Activated CD4-positive, alpha-beta T cell treated with anti-CD3 and anti-CD28 coated beads for 4 hours (primary cell): ENCODE measurements at places on chromosomes 11 and 22.
A peak's percentile ranks its signal among the peaks of the same experiment; 100 is the strongest.

- DNase-seq = no peak
These were observed 118.8 kb upstream of the VPREB1 start for GRCh38 chr22:22125579-22126468.

DNA sequence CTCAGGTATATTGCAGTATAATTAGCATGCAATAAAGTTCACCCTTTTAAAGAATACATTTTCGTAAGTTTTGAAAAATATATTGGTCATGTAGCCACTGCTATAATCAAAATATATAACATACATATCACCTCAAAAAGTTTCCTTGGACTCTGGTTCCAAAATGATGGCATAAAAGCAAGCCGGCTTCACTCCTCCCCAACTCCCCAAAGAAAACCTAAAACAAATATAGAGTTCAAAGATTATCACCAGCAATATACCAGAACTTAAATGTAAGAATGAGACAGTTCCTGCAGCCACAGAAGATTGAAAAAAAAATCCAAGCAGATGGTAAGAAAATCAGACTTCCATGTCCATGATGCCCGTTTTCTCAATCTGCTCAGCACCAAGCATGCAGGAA, 104.3 kb downstream of the APIP start:
- DNase-seq = no peak

- no peak for DNase-seq
These were observed 30.1 kb upstream of the PARVB start for GRCh38 chr22:43994006-43994405.

- peak; percentile 50 for DNase-seq
These were observed 60.5 kb downstream of the BCR start for GRCh38 chr22:23240639-23241389.

DNA sequence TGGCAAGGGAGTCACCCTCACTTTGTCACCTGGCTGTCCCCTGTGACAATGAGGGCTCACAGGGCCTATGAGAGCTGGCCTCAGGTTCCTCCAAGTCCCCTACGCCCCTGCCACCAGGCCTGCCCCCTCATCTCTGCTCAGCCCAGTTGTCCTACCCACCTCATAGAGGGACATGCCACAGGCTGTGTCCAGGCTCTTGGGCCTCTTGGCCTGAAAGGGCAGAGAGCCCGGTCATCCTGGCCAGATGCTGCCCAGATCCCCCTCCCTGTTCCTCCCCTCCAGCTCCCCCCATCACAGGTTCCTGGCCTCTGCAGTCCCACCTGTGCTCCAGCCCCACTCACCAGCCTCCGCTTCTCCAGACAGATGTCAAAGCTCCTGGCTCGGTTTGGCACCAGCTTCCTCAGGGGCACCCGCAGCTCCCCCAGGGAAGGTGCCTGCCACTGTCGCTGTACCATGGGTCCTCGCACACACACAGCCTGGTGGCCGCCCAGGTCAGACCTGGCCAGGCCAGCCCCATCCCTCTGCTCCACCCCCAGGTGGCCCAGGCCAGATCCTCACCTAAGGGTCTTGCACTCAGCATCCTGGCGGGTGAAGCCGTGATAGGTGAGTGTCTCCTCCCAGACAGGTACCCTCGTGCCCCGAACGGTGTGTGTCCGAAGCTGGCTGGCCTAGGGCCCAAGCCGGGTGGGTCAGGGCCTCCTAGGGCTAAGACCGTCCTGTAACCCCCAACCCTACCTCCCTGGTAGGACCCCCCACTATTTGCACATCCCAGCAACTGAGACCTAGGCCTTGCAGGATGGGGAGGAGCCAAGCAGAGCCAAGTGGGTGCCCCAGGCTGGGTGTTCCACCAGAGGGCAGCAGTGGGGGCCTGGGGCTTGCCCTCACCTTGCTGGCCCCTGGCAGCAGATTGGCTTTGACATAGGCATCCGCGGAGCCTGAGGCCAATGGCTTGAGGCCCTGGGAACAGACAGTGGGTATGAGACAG, 8.3 kb downstream of the NDUFV1 start:
- peak; percentile 41 for DNase-seq

- DNase-seq = no peak
These were observed 21.8 kb downstream of the RTN4RL2 start for GRCh38 chr11:57481915-57482781.

DNA sequence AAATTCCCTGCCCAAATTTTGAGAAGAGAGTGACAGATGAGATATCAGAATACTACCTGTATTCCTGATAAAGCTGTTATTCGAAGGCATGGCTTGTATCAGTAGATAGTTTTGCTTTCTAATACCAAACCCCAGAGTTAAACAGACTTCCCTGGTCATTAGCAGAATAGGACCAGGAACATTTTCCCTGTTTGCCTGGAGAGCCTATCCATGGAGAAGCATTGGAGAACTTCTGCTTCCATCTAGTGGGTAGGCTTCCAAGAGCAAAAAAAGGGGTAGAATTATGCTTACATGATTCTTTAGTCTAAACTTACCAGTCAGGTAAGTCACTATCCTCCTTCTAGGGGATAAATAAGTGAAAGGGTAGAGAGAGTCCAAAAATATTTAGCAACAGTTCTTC, 14.2 kb downstream of the PDE3B start:
- DNase-seq = no peak

DNA sequence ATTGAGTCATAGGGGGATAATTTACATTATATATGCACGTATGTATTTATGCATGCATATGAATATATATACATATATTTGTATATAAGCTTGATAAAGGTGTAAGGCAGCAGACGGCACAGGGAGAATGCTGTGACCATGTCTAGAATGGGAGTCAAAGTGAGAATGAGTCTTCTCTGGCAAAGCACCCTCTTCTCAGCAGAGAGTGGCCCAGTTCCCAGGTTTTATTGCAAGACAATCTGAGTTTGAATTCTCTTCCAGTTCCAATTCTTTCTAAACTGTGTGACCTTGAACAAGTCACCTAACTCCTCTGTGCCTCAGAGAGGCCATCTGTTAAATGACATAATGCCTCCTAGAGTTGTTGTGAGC, 13.8 kb downstream of the EHF start:
- no peak for DNase-seq

- DNase-seq = no peak
These were observed 259.0 kb downstream of the MN1 start for GRCh38 chr22:27542602-27543001.

DNA sequence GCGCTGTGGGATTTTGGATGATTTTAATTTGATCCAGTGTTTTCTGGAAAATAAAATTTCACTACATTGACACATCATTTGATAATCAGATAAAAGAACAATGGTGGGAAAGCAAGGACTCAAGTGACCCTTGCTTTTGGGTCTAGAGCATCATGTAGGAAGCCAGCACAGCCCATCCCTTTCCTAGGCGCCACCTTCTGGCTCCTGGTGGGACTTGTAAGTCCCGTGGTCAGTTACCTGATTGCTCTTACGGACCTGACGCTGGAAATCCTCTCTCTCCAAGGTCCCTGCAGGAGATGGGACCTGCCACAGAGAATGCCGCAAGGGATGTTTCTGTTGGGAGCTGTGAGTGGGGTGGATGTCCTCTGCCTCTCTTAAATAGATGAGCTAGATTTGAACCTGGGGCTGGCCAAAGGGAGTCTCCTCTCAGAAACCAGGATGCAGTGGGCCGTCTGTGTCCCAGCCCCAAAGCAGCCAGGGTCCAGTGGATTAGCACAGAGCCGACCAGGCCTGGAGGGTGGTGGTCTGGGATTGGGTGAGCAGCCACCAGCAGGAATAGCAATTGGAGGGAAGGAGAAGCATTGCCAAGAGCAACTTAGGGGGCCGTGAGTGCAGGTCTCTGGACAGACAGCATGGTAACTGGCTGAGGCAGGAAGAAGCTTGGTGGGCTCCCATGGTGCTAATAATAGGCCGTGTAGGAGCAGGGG, 21.7 kb downstream of the TIMP3 start:
- no peak for DNase-seq

GRCh38 chr11:46264976-46265375, 12.5 kb upstream of the CREB3L1 start:
- no peak for DNase-seq

DNA sequence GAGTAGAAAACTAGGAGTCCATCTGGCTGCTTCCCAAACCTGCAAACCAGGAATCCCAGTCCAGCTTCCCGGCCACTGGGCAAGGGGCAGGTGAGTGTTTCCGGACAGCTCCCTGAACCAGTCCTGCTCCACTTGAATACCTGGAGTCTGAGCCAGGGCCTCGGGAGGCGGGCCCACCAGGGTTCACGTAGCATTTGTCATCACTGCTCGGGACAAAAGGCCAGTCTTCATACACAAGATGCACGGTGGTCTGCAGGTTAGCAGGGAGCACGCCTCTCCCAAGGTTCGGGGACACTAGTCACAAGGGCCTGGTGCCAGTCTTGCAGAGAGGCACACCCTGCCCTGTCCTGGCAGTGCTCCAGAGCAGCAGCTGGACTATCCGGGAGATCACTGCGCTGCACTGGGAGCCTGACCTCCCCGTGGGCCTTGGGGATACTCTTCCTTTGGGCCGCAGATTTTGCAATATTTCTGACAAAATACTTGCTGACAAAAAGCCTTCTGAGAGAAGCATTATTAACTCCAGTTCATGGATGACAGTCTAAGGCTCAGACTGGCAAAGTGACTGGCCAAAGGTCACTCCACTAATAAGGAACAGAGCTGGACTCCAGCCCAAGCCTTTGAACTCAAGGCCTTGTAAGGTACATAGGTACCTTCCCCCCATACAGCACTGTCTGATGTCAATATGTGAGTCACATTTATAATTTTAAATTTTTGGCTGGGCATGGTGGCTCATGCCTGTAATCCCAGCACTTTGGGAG, 25.1 kb downstream of the CD6 start:
- DNase-seq = no peak

- DNase-seq = no peak
These were observed 1.7 kb upstream of the LINC01488 start for GRCh38 chr11:69479591-69480271.

DNA sequence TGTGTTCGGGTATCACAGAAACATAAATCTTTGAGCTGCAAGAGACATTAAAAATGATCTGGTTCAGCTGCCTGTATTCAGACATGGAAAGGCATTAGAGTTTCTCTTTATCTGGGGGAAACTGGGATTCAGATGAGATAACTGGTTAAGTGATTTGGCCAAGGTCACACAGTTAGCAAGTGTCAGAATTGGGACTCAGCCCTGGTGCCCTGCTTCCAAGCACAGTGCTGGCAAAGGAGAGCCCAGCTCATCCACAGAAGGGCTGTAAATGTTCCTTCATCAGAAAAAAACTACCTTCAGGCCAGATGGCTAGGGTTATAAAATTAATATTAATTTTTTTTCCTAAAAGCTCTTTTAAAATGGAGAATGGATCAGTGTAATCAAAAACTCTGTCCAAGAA, 20.4 kb upstream of the CADM1 start:
- no peak for DNase-seq

DNA sequence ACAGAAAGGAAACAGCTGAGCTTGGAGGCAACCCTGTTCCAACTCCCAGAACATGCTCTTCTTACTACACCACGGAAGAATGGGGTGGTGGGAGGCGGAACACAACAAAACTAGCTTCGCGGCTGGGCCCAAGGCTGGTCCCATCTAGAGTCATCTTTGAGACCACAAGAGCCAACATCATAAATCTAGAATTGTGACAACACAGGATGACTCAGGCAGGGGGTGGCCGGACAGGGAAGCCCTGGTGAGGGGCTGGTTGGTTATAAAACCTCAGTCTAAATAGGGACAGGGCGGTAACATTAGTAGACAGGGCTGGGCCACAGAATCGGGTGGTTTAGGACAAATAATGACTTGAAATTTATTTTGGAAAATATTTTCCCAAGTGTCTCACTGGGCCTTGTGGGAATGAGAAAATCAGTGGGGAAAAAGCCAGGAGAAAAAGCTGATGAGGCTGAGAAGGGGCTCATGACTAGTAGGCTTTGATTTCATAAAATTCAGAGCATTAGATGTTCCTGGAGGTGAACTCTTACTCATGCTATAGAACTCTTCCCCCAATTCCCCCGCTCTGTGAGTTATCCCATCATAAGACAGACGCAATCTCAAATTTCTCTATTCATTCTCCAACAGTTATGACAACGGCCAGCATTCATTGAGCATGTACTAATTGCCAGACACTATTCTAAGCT, 151.8 kb upstream of the TIMP3 start:
- no peak for DNase-seq

GRCh38 chr11:29244355-29244754, 772.5 kb downstream of the KCNA4 start:
- DNase-seq = no peak

DNA sequence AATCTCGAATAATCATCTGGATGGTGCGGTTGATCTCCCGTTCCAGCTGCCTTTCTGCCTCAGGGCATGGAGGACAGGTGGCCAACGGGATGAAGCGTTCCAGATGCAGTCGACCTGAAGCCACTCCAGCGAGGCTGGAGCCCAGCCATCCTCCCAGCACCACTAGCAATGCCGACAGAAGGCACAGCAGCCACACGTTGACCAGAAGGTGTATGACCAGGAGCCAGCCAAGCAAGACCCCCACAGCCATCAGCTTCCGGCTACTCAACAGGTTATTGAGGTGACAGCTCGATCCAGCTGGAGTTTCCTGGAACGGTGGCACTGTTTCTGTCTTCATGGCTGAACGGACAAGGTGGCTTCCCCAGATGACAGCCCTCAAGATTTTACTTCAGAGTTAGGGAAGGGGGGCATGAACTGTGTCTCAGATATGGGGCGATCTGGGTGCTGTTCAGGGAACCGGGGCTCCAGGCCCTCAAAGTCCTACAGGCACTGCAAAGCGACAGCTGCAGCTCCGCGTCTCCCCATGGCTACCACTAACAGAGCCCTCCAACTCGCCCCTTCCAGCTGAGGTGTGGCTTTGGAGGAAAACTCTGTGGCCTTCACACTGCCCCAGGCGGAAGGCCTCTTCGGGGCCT, 559 bp downstream of the SNX19 start:
- DNase-seq = no peak

DNA sequence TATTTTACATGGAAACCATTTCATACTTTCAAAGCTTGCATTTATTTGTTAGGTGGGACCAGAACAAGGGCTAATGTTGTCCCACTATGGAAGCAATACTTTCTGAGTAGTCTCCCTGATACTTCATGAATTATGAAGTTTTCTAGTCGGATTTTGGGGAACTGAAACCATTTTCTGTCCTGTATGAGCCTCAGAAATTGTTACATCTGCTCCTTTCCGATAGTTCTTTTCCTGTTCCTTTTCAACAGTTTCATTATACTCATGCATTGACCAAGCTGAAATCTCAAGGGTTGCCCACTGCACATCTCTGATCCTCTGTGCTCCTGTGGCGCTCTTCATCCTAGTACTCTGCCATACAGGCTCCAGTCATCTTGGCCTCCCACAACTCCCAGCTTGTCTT, 31.5 kb upstream of the GLYATL1 start:
- DNase-seq = no peak

GRCh38 chr22:36541831-36542411, 13.0 kb upstream of the EIF3D start:
- DNase-seq = peak; percentile 47

- no peak for DNase-seq
These were observed 274.7 kb downstream of the MN1 start for GRCh38 chr22:27526901-27527300.

GRCh38 chr22:27224485-27225374, 567.3 kb downstream of the MIAT start:
- no peak for DNase-seq

DNA sequence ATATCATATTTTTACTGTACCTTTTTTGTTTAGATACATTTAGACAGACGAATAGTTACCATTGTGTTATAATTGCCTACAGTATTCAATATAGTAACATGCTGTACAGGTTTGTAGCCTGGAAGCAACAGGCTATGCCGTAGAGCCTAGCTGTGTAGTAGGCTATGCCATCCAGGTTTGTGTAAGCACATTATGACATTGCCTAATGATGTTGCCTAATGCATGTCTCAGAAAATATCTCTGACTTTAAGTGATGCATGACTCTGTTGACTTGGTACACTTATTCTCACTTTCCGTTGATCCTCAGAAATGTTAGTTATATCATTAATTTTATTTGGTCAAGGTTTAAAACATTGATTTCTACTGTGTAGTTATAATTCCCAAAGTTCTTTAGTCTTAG, 39.9 kb downstream of the OR2AT4 start:
- DNase-seq = no peak
